ENCODE measurements at places on chromosomes 2 and 18. TPM values are rescaled to one million over a fixed set of nuclear protein-coding genes. Genes with fewer than 3 reads are reported as not detected.

C1QL2 gene
- 4.9 TPM for total RNA-seq

MROH2A gene
- total RNA-seq: not detected

TCF4 gene
- total RNA-seq: 65.2 TPM

COLEC12 gene
- 23.2 TPM for total RNA-seq

GPR35 gene
- 14.7 TPM for total RNA-seq

SOWAHC gene
- 26.2 TPM for total RNA-seq

OSBPL6 gene
- 3.0 TPM for total RNA-seq

C2orf49 gene
- total RNA-seq: 16.3 TPM

LIMS2 gene
- total RNA-seq: 4.0 TPM

FZD7 gene
- 28.3 TPM for total RNA-seq

RNPEPL1 gene
- total RNA-seq: 36.9 TPM

HOXD12 gene
- total RNA-seq: 17.9 TPM

LOXHD1 gene
- total RNA-seq: not detected

IRS1 gene
- 20.1 TPM for total RNA-seq

AQP4 gene
- total RNA-seq: 14.9 TPM

GALNT14 gene
- 2.2 TPM for total RNA-seq

CNTNAP5 gene
- not detected for total RNA-seq

RBMS1 gene
- 87.9 TPM for total RNA-seq

Measured in hepatocyte (in vitro differentiated cells).